ENCODE measurements at places on chromosomes 3 and 15.

- DNase-seq = no peak
Observed at GRCh38 chr15:25947323-25948314, 84.5 kb upstream of the ATP10A start.

DNA sequence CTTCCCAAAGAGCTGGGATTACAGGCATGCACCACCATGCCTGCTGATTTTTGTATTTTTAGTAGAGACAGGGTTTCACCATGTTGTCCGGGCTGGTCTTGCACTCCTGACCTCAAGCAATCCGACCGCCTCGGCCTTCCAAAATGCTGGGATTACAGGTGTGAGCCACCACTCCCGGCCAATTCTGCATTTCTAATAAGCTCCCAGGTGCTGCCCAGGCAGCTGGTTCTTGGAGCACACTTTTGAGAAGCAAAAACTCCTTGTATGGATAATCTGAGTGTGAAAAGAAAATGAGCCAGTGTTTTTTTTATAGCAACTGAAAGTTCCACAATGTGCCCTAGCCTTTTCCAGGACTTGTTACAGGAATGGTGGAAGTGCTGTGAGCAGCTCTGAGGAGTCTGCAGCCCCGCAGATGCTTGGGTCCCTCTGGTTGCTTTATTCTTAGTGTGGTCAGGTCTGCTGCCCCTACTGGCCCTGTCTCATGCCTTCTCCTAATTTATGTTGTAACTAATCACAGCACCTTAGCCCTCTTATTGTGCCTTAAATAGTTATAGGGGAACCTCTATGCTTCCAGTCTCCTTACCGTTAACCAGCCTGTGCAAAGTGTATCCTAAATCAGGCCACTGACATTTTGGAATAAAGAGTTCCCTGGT, 13.5 kb upstream of the KCNAB1 start:
- DNase-seq = no peak

DNA sequence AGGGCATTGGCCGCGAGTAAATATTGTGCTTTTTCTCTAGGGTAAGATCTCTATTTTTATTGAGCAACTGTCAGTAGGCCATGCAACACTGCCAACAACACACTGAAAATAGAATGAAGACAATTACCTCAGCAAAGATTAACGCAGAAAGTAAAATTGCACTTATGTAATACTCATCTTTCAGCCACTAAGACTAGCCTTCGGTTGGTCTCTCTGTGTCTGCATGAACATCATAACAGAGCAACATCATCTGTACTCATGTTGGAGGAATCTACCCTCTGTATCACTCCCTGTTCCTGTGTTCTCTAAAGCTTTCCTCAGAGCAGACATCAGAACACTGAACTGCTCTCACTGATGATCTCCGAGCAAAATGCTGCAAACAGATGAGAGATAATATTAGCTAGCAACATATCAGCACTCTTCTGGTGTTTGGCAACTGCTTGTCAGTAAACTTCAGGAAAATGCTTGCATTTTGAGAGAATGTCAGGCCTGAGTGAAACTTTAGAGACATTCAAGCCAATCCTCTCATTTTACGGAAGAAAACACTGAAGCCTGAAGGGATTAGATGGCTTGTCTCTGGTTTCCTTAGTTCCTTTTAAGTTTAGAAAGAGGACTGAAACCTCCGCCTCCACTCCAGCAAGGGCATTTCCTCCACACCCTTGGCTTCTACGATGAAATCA, 8.4 kb upstream of the LRRC3B start:
- DNase-seq = no peak

GRCh38 chr3:2512881-2513280, 414.2 kb downstream of the CNTN4 start:
- no peak for DNase-seq

DNA sequence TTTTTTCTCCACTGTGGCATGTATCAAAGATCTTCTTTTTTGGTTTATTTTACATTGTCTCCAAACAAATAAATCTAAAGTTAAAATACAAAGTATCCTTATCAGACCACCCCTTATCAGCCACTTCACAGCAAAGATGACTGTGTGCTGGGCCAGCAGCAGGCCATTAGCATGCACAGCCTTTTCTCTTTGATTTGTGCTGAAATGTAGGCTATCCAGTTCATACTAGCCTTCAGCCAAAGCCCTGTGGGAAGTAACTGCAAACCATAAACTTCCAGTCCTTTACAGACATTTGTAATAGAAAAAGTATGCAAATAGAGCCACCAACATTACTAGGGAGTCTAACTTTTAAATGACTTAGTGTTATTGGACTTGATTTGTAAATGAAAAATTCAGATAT, 816.3 kb downstream of the FHIT start:
- no peak for DNase-seq

- no peak for DNase-seq
Observed at GRCh38 chr3:119293105-119293870, 895 bp upstream of the ARHGAP31 start.

DNA sequence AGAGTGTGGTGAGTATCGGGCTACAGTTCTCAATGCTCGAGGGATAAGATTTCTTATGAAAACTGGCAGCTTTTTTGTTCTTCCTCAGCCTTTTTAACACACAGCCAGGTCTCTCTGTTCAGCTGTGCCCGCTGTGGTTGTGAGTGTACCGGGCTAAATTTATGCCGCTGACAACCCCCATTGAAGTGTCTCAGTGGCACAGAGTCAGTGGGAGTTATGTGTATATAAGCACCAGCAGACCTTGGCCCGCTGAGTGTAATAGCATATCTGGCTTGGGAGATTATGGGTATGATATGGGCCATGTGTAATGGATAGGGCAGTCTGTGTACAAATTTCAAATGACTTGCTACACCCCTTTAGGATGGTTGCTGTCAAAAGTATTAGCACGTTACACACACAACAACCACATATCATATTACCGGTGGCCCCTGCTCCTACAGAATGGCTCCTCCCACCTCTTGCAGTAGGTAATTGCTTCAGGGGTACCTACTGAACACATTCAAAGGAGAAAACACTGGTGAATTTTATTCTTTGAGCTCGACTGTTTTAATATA, 26.9 kb upstream of the NR2F2 start:
- no peak for DNase-seq

GRCh38 chr3:187012609-187013051, 82.3 kb downstream of the ST6GAL1 start:
- DNase-seq = no peak

DNA sequence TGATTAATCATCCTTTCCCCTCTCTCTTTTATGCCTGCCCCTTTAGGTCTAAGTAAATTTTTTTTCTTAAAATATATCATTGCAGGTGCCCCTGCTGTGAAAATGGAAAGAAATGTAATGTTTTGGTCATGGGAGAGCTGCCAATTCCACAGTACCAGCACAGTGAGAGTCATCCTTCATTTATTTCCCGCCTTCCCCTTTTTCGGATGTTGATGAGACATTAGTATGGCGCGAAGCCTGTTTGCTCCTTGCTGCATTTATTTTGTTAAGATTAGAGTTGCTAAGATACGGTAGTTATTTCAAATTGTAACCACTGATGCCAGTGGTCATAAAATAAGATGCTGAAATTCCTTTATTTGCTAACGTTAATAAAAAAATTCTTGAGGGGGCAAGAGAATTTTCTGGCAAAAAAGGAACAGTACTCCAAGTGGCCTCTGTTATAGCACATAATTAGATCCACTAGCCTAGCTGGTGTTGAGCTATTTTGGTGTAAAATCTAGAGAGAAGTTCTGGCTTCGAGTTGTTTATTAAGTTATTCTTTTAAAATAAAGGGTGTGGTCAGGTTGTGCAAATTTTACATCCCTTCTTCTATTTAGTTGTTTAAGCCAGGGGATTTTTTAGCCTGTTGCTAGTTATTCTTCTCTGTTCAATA, 62.8 kb downstream of the MDFIC2 start:
- no peak for DNase-seq

Measured in stimulated activated CD4-positive, alpha-beta T cell treated with anti-CD3 and anti-CD28 coated beads, Interleukin-12 subunit alpha, Interleukin-12 subunit beta, amount 100 ng/mL, for 48 hours (primary cell).